ENCODE measurements at places on chromosomes 4 and X.
A peak's percentile ranks its signal among the peaks of the same experiment; 100 is the strongest.

- no peak for DNase-seq
Observed at GRCh38 chr4:165369522-165369921, 9.3 kb upstream of the CPE start.

- no peak for DNase-seq
Observed at GRCh38 chr4:89000844-89001360, 56.1 kb downstream of the FAM13A start.

- peak; percentile 63 for DNase-seq
Observed at GRCh38 chr4:77052352-77052751, 23.4 kb downstream of the CCNI start.

DNA sequence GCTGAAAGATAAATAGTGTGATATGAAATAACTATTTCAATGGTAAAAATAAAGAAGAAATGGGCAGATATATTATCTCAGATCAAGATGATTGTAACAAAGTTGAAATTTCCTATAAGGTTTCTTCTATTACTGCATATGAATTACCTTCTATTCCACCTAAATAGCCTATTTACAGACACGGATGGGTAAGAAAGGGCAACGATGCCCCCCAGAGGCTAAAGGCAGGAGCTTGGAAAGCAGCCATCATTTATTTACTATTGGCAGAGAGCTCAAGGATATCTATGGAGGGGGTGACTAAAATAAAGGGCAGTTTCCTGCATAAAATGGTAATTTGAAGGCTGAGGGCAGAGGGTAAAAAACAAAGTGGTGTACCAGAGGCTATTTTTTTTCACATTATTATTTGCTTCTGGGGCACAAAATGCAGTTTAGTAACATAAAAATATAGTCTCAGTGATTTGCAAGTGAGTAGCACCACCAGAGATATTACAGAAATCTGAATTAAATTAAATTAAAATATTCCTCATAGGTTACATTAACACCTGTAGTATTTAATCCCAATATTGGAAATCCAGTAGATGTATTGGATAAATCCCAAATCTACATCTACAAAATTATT lies 123.1 kb downstream of the BTC start:
- peak; percentile 34 for DNase-seq

GRCh38 chr4:106809076-106809475 lies 227.0 kb downstream of the DKK2 start:
- no peak for DNase-seq

- no peak for DNase-seq
Observed at GRCh38 chr4:152459326-152459725, 76.6 kb downstream of the FBXW7 start.

- DNase-seq: no peak
Observed at GRCh38 chr4:152605641-152606335, 69.9 kb upstream of the FBXW7 start.

Measured in activated naive CD4-positive, alpha-beta T cell treated with Interleukin-2 at 50 U/mL for 16 hours (primary cell).